WTC11 (cell line): ENCODE measurements at places on chromosomes 2 and 18. TPM values are rescaled to one million over a fixed set of nuclear protein-coding genes. Genes with fewer than 3 reads are reported as not detected.
A peak's percentile ranks its signal among the peaks of the same experiment; 100 is the strongest.

GRCh38 chr2:208363485-208363884 lies 43.1 kb upstream of the PTH2R start:
- peaks cover 10% of the 10 kb centered on the region for H3K4me1 ChIP-seq
- H3K27me3 ChIP-seq, result no peaks in the 10 kb centered on the region; the same call in 1 of the 2 replicates
- no peak for DNase-seq
- H3K4me3 ChIP-seq, result no peak overlapping the region

The C1GALT1C1L gene
- 0.16 to 0.46 TPM (median 0.44 TPM) in 3 replicates for total RNA-seq

DNA sequence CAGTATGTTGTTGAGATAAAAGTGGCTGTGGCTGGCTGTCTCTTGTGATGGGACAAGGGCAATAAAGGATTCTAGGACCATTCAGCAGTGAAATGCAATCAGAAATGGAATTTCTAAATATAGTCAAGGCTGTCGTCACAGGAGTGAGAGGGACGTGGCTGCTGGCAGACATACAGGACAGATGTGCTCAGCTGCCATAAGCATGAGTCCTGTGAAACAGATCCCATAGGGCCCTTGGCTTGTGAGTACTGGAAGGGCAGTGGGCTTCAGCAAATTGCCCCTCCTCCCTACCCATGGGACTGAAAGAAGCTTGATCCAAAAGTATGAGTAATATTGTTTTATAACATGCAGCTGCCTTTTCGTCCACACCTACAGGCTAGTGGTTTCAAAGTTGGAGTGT lies 4.2 kb upstream of the CNNM3 start:
- peaks cover 3% of the 10 kb centered on the region; the same call in 1 of the 2 replicates for H3K36me3 ChIP-seq
- H3K4me1 ChIP-seq, result peaks cover 7% of the 10 kb centered on the region
- no peaks in the 10 kb centered on the region for H3K27me3 ChIP-seq
- no peak overlapping the region for H3K4me3 ChIP-seq
- H3K27ac ChIP-seq, result no peak overlapping the region

DNA sequence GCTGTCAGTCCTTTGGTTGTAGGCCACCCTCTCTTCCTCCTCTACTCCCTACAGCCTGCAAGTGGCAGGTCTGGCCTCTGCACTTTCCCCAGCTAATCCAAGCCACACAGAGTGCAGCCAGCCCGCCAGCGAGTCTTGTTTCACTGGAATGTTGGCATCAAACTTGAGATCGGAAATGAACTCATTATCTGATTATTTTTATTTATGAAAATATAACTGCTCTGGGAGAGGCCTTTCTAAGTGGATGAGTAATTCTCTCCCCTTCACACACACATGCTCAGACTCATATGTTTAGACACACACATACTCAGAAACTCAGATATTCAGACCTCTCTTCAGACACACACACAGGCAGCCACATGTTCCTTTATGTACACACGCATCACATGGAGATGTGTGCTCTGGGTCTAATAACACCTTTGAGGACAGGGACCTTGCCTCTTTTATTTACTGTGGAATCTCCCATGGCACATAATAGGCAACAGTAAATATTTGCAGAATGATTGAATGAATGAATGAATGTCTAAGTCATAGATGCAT lies 151.3 kb downstream of the ZFP36L2 start:
- H3K4me1 ChIP-seq, result peaks cover 4% of the 10 kb centered on the region
- no peak overlapping the region for H3K4me3 ChIP-seq
- no peak overlapping the region for H3K27ac ChIP-seq
- DNase-seq, result no peak
- H3K36me3 ChIP-seq, result no peaks in the 10 kb centered on the region

DNA sequence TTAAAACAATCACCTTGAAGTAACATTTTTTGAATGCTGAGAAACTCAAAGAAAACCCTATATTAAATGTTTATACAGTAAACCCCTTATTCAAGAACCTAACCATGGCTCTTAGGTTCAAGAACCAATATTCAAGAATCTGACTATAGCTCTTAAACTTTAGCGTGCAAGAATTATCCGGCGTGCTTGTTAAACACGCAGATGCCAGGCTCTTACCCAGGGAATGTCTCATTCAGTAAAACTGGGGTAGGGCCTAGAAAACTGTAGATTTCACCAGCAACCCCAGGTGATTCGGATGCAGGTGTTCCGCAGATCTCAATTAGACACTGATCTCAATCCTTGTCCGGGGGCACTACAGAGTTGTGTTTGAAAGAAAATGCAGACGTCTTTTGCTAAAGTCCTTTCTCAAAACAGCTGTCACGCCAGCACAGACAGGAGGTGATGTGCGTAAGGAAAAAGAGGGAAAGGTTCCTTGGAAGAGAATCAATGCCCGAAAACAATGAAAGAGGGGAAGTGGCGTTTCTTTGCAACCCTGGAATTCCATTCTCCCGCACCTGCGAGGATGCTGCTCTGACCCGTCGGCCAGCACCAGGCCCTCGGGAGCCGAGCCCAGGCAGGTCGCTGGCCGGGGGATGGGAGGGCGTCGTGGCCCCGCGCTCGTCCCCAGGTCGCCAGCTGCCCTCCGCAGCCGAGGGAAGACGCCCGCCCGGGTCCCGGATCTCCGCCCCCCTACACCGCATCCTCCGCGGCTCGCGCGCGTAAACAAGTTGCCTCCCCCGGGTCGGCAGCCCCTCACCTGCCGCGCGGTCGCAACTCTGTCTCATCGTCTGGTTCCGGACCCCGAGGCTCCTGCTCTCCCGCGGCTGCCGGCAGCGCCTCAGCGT lies 851 bp downstream of the EIF2AK3 start:
- no peaks in the 10 kb centered on the region for H3K36me3 ChIP-seq
- H3K27ac ChIP-seq, result peak overlapping the region; percentile 97
- H3K4me3 ChIP-seq, result peak overlapping the region; percentile 94
- H3K4me1 ChIP-seq, result peaks cover 38% of the 10 kb centered on the region

DNA sequence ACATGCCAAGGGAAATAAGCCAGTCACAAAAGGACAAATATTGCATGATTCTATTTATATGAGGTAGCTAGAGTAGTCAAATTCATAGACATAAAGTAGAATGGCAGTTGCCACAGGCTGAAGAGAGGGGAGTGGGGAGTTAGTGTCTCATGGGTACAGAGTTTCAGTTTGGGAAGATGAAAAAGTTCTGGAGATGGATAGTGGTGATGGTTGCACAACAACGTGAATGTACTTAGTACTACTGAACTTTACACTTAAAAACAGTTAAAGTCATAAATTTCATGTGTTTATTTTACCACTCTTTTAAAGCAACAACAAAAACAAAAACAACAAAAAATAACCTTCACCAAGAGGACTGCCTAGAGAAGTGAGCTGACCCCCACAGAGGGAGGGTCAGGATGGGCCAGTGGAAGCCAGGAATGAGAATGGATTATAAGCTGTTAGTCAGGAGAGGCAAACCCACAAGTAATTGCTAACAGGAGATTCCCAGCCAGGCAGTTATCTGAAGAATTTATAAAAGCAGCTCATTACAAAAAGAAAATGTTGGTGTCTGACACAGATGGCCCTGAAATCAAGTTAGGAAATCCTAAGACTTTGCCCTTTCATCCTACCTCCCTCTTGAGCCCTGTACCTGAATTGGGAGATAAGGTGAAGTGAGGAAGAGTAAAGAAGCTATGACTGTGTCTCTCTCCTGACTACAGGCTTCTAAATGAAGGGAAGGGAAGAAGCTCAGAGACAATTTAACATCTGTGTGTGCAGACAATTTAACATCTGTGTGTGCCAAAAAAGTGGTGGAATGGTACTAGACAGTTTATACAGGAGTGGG lies 263.4 kb downstream of the PDE11A start:
- H3K27ac ChIP-seq, result no peak overlapping the region
- DNase-seq, result no peak
- H3K4me3 ChIP-seq, result no peak overlapping the region
- H3K4me1 ChIP-seq, result no peaks in the 10 kb centered on the region; the same call in 1 of the 2 replicates
- no peaks in the 10 kb centered on the region; the same call in 1 of the 2 replicates for H3K27me3 ChIP-seq

The PIKFYVE gene
- 28.9 to 36.1 TPM (median 33.6 TPM) in 3 replicates for total RNA-seq

DNA sequence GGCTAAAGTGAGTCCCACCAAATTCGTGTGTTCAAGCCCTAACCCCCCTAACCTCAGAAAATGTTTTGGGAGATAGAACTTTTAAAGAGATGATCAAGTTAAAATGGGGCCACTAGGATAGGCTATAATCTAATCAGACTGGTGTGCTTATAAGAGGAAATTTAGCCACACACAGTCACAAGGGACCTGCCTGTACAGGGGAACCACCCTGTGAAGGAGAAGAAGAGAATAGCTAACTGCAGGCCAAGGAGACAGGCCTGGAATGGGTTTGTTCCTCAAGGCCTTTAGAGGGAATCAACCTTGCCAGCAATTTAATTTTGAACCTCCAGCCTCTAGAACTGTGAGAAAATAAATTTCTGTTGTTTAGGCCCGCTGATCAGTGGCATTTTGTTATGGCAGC lies 36.0 kb upstream of the TANK start:
- no peaks in the 10 kb centered on the region for H3K27me3 ChIP-seq
- peaks cover 21% of the 10 kb centered on the region for H3K4me1 ChIP-seq
- H3K27ac ChIP-seq, result no peak overlapping the region
- no peaks in the 10 kb centered on the region for H3K36me3 ChIP-seq
- no peak for DNase-seq

The SERPINB3 gene
- total RNA-seq, result 0.11 to 0.22 TPM in 2 of 3 replicates, not detected in the other

The CTIF gene
- 18.9 to 28.5 TPM (median 20.4 TPM) in 3 replicates for total RNA-seq

DNA sequence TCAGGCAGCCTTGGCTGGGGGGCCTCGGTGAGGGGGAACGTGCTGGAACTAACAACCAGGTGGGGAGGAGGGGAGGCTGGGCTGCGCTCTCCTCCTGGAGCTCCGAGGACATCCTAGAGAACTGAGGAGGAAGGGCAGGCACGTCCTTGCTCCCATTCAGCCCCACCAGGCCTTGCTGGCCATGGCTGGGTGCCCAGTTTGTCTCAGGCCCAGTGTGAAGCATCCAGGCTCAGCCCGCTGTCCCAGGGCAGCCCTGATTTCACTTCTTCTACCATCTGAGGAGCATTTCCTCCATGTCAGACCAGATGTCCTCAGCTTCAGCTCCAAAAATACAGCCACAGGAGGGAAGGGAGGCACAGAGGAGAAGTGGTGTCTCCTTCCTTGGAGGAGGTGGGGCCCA lies 125.4 kb downstream of the CELF4 start:
- no peak for DNase-seq
- peaks cover 28% of the 10 kb centered on the region for H3K4me1 ChIP-seq
- no peaks in the 10 kb centered on the region; the same call in 1 of the 2 replicates for H3K27me3 ChIP-seq
- H3K4me3 ChIP-seq, result no peak overlapping the region
- no peak overlapping the region for H3K27ac ChIP-seq

DNA sequence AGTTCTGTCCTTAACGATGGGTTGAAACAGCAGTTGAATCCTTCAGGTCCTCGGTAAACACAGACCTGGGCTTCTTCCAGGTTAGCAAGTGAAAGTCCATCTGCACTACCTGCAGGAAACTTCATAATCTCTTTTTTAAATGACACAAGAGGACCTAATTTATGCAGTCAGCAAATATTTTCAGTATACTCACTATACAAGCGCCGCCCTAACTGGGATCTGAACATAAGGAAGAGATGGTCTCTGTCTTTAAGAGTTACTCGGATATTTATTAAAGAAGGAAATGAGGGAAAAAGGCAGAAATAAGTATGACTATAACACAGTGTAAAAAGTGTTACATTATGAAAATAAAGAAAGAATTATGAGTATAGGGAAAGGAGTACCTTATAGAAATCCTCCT lies 103.3 kb downstream of the NBAS start:
- no peak for DNase-seq
- H3K27me3 ChIP-seq, result no peaks in the 10 kb centered on the region
- H3K4me1 ChIP-seq, result peaks cover 3% of the 10 kb centered on the region; the same call in 1 of the 2 replicates
- H3K4me3 ChIP-seq, result no peak overlapping the region

DNA sequence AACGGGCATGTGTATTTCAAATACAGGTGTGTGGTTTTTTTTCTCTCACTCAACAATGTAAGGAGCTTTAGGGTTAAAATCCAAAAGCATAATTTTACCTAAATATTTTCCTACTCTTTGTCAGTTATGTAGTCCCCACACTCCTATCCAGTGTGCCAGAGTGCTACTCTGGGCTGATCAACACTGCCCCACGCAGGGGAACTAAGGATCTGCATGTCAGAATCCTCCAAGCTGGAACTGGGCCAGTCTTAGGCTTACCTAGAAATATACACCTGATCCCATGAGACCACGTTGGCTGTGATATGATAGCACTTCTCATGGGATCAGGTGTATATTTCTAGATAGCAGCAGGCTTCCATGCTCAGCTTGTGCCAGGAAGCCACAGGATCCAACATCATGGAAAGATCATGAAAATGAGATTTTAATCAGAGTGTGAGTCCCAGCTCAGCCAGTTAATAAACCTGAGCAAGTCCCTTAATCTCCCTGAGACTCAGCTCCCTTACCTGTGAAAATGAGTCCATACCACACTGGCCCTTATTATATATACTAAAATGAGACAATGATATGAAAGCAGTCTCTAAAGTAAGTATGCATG lies 29.7 kb downstream of the CCDC141 start:
- H3K36me3 ChIP-seq, result no peaks in the 10 kb centered on the region; the same call in 1 of the 2 replicates
- no peak overlapping the region for H3K4me3 ChIP-seq
- H3K4me1 ChIP-seq, result no peaks in the 10 kb centered on the region
- peak; percentile 75 for DNase-seq
- H3K27me3 ChIP-seq, result no peaks in the 10 kb centered on the region

DNA sequence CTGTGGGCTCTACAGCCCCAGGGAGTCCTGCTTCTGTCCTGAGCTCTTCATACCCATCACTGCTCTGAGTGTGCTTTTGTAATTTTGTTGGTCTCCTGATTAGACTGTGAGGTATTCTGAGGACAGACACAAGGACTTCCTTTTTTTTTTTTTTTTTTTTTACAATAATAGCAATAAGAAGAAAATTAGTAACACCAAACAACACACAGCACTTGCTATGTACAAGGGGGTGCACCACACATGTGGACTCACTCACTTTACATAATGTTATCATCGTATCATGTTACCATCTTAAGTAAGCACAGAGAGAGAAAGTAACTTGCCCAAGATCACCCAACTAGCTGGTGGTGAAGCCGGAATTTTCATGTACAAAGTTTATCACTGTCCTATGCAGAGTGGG lies 34.6 kb downstream of the MBP start:
- peak overlapping the region; percentile 60 for H3K4me3 ChIP-seq
- no peaks in the 10 kb centered on the region; the same call in 1 of the 2 replicates for H3K36me3 ChIP-seq
- DNase-seq, result no peak

DNA sequence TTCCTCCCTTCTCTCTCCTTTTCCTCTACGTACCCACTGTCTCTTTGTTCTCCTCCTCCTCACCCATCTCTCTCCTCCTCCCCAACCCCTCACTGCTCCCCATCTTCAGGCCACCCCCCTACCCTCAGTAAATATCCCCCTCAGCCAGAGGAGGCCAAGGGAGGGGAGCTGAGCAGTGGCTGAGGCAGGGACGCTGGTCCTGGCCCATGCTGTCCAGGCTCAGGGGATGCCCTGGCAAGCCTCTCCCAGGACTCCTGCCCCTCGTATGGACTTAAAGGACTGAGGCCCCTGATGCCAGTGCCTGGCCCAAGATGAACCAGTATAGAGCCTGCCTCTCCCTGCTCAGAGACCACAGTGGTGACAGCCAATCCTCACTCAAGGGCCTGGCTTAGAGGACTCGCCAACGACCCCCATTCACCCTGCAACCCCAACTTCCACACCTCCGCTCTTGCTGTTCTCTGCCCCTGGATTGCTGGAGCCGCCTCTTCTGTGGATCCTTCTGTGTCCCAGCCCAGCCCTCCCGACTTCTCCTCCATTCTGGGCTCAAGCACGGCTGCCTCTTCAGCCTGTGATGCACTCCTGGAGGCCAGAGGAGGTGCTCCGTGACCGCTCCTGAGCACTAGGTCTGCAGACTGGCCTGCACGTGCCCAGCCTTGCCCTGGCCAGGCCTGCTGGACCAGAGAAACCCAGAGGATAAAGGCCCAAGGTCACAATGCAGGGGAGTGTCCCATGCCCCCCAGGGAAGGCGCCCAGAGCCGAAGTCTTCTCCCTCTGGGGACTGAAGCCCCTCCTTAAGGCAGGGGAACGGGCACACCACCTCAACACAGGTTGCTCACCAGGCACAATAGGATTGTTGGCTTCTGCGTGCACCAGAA lies 9.5 kb upstream of the DUSP2 start:
- H3K4me3 ChIP-seq, result no peak overlapping the region
- no peak for DNase-seq
- no peaks in the 10 kb centered on the region for H3K36me3 ChIP-seq
- H3K27ac ChIP-seq, result no peak overlapping the region
